Stimulated activated CD4-positive, alpha-beta T cell treated with anti-CD3 and anti-CD28 coated beads, Interleukin-1b, Interleukin-23, amount 100 ng/mL, for 1 hour (primary cell): ENCODE measurements at places on chromosomes 7 and 10.

DNA sequence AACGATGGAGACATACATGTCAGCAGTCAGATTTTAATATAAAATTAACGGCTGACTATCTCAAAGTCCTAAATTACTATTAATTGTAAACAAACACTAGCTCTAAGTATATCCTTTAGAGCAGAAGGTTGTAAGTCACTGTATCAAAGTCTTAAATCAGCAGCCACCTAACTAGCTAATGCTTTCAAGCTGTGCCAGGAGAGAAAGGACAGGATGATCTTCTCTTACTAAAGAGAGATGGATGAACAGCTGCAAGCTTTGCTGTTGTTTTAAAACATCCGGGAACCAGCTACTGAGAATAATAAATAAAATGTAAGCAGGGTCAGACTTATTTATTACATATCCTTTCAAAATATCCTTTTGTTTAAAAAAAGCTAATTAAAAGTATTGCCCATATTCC lies 24.0 kb upstream of the ABLIM1 start:
- no peak for DNase-seq

DNA sequence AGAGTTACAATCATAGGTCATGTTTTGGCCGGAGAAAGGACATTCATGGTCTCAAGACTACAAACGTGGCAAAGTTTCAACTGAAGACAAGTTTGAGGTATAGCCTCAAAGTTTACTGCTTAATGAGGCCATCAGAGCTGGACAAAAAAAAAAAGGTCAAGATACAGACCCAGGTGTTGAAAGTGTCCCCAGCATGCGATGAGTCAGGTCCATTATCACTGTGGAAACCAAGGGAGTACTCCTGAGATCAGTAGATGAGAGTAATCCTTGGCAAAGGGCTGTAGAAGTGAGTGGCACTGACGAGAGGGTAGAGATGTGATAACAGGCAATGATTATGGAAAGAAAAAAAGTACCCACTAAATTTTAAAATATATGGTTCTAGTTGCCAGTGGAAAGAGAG lies 80.1 kb upstream of the LRRN3 start:
- DNase-seq: no peak

DNA sequence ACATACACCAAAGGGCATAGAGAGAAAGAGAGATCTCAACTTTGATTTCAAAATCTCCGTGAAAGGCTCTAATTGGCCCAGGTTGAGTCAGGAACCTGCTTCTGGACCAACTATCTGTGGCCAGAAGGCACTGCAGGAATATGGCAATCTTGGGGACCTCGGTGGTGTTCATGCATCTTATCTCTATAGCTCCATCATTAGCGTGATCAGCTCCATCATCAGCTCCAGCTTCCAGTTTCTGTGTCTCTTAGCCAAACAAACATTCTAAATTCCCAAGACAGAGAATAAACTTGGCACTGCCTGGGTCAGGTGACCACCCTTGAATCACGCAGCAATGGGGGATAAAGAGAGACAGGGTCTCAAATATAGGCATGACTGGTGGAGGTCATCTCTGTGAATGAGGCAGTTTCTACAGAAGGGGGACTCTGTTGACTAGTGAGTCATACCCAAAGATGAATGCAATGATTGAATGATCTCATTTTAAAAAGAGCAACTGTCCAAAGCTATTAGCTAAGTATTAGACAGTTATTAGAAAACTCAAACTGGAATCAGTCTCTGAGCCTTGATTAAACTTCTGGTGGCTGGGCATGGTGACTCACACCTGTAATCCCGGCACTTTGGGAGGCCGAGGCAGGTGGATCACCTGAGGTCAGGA lies 5.4 kb upstream of the NRF1 start:
- no peak for DNase-seq

- no peak for DNase-seq
These were observed 76.0 kb downstream of the LRMDA start for GRCh38 chr10:75507469-75507868.

DNA sequence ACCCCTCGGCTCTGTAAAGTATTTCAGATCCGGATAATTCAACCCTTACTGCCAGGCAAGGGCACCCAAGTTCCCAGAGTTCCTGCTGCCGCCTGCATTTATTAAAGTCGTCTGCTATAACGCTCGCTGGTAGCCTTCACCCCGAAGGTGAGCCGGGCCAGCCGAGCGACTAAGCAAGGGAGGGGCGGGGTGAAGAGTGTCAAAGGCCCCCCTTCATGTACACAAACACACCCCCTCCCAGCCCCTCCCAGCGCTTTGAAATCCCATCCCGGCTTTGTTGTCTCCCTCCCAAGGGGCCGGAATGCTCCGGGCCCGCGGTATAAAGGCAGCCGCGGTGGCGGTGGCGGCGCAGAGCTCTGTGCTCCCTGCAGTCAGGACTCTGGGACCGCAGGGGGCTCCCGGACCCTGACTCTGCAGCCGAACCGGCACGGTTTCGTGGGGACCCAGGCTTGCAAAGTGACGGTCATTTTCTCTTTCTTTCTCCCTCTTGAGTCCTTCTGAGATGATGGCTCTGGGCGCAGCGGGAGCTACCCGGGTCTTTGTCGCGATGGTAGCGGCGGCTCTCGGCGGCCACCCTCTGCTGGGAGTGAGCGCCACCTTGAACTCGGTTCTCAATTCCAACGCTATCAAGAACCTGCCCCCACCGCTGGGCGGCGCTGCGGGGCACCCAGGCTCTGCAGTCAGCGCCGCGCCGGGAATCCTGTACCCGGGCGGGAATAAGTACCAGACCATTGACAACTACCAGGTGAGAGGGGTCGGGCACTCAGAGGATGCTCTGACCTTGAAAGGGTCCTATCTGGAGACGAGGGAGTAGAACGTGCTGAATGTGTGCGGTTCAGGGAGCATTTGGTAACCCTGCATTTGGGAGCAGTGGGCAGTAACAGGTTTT lies at the start of gene DKK1:
TSS of gene DKK1 (plus strand) at position 349 of the 889 bp plus-strand sequence. CDS start at position 503, 154 bp downstream.
- DNase-seq: no peak

DNA sequence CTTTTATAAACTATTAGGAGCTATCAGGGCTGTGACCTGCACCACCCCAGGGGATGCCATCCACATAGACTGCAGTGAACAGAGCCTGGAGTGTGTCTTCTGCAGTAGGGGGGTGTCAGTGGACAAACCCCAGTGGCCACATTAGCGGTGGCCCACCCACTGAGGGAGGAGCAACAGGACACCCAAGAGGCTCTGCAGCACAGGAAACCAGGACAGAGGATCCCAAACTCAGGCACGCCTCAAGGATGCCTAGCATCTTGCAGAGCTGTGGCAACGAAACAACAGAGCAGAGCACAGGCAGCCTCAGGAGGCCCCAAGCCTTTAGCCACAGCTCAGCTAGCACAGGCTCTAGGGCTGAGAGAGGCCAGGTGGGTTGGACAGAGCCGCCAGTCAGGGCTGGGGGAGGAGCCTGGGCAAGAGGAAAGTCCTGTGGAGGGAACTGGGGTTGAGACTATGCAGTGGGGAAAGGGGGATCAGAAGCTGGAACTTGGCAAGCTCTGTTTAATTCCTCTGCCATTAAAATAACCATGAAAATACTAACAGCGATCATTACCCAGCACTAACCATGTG lies 53.8 kb downstream of the GRID1 start:
- DNase-seq: no peak

DNA sequence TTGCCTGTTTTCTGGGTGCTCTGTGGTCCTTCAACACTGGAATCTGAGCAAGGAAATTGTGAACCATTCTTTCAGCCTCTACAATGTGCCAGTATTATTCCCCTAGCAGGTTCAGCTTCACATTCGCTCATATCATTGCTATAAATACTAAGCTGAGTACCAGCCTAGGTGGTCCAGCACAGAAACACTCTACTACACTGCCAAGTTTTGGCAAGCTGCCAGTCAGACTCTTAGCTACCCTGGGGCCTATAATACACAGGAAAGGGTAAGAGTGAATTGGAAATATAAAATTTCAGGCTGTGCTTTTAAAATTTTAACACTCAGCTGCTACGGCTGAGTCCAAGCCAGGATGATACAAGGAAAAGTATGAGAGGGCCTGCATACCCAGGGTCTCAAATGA lies 49.9 kb upstream of the PPP1R3A start:
- DNase-seq: no peak

- DNase-seq: no peak
These were observed 72.0 kb downstream of the KAT6B start for GRCh38 chr10:74898201-74898976.
